ENCODE measurements at places on chromosomes 12 and 14. TPM values are rescaled to one million over a fixed set of nuclear protein-coding genes. Genes with fewer than 3 reads are reported as not detected.

DNA sequence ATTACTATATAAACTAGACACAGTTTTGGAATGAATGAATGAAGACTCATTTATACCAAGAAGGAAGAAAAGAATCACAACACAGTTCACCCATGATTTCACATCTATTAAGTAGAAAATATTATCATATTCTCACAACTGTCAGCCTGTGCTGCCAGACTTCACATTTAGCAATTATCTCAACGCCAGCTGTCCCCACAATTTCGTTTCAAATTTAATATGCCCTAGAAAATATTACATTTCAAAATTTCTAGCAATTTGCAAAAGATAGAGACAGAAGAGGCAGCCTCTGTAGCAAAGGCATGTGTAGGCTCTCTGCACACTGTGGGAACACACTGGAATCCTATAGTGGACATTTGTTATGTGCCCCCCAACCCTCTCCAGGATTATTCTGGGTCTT lies 83.6 kb downstream of the ANKS1B start:
- no peak for DNase-seq

GRCh38 chr12:29769162-29769858 lies 14.4 kb downstream of the TMTC1 start:
- DNase-seq, result no peak

- no peak for DNase-seq
Measured at GRCh38 chr14:94028450-94028826, 2.3 kb downstream of the OTUB2 start.

- DNase-seq, result no peak
Measured at GRCh38 chr14:68896132-68896531, 83.0 kb downstream of the ACTN1 start.

RERG gene
- 22.2 TPM for total RNA-seq

DNA sequence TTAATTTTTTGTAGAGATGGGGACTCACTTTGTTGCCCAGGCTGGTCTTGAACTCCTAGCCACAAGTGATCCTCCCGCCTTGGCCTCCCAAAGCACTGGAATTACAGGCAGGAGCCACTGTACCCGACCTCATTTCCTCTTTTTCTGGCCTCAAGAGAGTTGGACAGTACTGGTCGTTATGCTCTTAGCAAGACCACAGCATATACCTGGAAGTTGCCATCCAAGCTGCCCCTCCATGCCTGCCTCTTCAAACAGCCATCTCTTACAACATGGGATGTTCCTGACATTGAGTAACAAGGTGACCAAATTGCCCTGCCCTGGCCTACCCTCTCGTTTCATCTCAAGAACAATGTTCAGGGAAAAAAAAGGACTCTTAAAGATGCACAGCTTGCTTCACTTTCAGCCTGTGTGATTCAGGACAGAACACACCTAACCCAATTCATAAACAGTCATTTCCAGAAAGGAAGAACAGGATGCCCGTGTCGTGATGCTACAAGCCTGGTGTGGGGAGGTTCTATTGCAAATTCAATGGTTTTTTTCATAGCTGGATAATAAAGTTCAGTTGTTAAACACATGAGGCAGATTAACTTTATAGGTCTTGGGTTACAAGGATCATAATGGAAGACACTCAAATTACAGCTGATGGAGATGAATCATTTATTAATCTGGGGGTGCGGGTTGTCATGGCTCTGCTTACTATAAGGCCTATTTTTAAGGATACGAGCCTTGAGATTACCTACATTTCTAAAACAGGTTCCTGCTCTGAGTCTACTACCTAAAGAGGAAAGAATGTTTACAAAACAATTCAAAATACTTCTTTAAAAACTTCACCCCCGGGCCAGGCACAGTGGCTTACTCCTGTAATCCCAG lies 11.9 kb downstream of the GLTP start:
- no peak for DNase-seq

- no peak for DNase-seq
Measured at GRCh38 chr12:78680596-78680995, 184.0 kb upstream of the SYT1 start.

DNA sequence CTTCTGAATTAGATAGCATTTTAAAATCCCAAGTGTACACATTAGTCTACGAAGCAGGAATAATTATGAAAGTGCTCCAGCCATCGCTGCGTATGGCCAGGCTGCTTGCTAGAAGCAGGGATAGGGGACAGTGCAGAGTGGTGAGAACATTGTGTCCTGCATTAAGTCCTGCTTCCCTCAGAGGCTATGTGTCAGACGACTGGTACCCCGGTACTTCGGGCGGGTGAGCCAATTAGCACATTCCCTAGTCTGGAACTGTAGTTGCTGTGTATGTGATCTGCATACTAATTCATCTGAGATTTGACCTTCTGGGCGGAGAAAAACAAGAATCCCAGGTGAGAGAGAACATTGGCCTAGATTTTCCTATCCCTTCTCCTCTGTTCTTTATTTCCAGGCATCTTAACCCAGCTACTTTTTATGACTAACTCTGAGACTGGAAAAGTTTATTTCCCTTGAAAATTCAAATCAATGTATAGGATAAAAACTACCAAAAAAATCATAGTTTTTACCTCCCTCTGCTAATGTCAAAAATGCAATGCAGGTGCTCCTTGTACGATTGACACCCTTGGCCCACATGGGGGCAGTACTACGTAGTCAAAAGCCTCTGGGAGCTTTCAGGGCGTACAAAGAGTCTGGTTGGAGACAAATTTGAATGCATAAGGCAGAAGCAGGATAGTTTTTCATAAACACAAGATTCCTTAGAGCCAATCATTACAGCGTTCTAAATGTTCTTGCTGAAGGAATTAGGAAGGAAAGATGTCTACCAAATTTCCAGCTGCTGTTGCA lies 764.3 kb downstream of the NOVA1 start:
- peak; percentile 45 for DNase-seq

DNA sequence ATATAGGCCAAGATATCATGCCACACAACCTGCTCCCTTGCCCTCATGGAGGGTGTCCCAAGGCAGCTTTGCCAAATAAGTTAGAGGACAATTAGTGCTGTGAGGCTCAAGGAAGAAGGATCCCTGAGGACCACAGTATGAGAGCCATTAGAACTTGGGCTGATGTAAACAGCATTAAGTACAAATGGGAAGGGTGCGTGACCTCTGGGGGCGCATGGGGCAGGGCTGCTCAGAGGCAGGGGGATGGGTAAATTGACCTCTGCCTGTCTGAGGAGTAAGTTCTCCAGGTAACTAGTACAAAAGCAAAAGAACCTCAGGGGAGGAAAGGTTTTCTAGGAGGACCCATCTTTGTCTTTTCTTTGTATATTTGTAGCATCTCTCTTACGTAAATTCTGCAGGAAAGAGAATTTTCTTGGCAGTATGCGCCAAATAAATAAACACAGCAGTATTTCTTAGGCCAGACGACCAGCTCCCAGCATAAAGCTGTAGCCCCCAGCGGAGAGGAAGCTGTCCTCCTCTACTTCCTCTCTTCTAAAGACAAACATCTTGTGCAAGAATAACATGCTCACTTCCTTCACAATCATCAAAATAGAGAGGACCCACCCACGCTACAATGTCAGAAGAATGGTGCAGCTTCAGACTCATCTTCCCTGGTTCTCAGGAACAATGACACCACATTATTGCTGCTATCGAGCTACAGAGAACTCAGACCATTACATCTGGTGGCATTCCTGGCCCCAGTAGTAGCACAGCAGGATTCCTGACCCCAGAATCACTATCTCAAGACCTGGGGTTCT lies 16.4 kb upstream of the VWF start:
- DNase-seq, result no peak
